A549 (cell line): ENCODE measurements at places on chromosomes 5 and 9.

DNA sequence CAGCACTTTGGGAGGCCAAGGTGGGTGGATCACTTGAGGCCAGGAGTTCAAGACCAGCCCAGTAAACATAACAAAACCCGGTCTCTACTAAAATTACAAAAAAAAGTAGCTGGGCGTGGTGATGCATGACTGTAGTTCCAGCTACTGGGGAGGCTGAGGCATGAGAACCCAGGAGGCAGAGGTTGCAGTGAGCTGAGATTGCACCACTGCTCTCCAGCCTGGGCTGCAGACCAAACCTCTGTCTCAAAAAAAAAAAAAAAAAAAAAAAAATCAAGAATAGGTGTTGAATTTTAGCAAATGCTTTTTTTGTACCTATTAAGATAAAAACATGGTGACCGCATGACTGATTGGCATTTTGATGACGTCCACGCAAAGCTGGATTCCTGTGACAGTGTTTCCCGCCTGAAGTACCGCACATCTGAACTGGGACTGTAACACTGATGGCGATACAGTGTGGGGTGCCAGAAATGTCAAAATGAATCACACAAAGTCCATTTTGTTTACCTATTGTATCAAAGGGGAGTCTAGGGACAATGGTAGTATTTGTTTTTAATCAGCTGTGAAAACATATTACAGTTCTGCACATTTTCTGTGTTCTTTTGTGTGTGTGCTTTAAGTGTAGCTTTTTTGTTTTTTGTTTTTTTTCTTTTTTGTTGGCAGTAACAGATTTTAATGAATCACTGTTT, 23.2 kb upstream of the TBC1D9B start:
- DNase-seq: no peak

- DNase-seq: no peak
These were observed 205.9 kb downstream of the FSTL4 start for GRCh38 chr5:133406208-133406976.

DNA sequence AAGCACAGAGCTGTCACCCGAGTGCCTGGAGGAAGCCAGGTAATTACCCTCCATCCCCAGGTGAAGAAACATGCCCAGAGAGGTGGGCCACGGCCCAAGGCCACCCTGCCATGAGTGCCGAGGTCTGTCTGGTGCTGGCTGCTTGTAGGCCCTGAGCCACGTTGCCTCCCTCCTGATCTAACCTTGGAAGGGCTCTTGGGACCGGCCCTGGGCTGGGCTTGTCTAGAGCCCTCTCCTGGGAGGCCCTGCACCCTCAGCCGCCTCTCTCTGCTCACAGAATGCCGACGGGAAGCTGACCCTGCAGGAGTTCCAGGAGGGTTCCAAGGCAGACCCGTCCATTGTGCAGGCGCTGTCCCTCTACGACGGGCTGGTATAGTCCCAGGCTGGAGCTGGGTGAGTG, 39.4 kb upstream of the HMCN2 start:
- no peak for DNase-seq

- DNase-seq: no peak
These were observed 30.2 kb upstream of the ANXA1 start for GRCh38 chr9:73121375-73121935.

- no peak for DNase-seq
These were observed 1011.5 kb upstream of the NUDT12 start for GRCh38 chr5:104573949-104574709.

- no peak for DNase-seq
These were observed 185.5 kb upstream of the FGF10 start for GRCh38 chr5:44574678-44575077.

DNA sequence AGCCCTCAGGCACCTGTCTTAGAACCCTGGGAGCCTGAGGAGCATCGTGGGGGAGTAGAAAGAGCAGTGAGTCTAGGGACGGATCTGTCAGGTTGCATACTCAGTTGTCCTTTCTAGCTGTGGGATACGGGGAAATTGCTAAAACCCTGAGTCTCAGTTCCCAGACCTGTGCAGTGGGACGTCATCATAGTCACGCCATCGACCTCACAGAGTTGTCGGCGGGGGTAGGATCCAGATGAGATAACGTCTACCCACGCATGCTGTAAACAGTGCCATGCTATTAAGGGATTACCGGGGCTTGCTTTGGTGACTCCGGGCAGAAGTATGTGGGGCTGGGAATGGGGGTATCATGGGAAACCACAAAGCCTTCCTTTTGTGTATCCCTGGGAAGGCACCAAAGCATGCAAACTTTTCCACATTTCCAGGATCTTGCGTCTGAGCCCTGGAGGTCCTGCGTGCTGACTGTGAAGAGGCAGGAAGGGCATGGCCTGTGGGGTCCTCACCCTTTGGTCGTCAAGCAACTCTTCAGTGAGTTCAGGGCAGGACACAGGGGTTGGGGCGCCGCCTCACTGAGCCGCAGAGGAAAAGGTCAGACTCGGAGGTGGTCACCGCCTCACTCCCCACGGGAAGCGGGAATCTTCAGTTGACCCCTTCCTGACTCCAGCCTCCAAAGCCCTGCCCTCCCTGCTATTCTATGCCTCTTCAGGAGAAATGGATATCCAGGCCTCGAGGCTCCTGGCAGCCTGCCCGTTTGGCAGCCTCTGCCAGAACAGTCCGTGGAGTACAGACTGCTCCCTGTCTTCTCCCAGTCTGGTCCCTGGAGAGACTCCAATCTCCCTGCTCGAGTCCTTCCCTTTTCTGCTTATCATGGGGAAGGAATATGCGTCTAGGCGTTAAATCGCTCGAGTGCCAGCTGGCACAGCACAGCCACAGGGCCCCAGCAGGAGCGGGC, 186.8 kb upstream of the KLF9 start:
- DNase-seq: no peak

- DNase-seq: peak; percentile 7
These were observed 183.1 kb downstream of the TRIO start for GRCh38 chr5:14326035-14326903.

GRCh38 chr5:180601591-180602480, 10.5 kb upstream of the SCGB3A1 start:
- no peak for DNase-seq

DNA sequence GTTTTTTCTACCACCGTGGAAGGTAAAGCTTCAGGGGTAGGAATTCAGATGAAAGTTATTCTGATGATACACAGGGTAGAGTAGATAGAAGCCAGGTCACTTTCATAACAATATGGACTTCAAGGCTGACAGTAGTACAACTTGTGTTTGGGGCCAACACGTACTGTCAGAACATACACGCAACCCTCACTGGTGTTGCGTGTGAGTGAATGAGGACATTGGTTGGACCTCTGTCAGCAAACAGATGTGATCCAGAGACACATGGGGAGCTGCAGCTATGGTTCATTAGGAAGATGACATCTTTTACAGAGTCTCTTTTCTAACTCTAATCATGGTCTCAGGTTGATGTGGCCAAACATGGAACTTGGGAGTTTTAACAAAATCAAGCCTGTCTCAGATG, 70.1 kb upstream of the MOCS2 start:
- DNase-seq: no peak

GRCh38 chr5:133059621-133060020, 7.8 kb downstream of the HSPA4 start:
- no peak for DNase-seq

- no peak for DNase-seq
These were observed 119.9 kb downstream of the CEMIP2 start for GRCh38 chr9:71648453-71648852.

GRCh38 chr5:113612060-113612496, 98.6 kb downstream of the YTHDC2 start:
- peak; percentile 41 for DNase-seq

GRCh38 chr9:18606281-18606680, 132.3 kb downstream of the ADAMTSL1 start:
- DNase-seq: no peak

GRCh38 chr5:6423327-6424109, 25.1 kb upstream of the UBE2QL1 start:
- DNase-seq: no peak

DNA sequence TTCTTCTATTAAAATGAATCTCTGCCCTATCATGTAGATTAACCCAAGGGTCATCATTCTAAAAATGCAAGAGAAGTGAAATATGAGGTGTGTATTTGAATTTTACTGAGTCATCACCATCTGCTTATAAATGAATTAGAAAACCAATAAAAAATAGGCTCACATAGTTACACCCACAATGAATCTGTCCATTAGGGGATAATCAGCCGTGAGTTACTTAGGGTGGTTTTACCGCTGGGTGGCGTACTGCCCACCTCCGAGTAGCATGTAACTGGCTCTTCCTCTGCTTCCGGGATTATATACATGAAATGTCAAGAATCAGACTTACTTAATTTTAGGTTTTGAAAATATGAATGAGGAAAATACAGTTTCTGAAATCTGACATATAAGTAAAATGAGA, 332.9 kb upstream of the CCNG1 start:
- peak; percentile 20 for DNase-seq

GRCh38 chr5:176407456-176408251, 8.7 kb downstream of the CLTB start:
- no peak for DNase-seq

DNA sequence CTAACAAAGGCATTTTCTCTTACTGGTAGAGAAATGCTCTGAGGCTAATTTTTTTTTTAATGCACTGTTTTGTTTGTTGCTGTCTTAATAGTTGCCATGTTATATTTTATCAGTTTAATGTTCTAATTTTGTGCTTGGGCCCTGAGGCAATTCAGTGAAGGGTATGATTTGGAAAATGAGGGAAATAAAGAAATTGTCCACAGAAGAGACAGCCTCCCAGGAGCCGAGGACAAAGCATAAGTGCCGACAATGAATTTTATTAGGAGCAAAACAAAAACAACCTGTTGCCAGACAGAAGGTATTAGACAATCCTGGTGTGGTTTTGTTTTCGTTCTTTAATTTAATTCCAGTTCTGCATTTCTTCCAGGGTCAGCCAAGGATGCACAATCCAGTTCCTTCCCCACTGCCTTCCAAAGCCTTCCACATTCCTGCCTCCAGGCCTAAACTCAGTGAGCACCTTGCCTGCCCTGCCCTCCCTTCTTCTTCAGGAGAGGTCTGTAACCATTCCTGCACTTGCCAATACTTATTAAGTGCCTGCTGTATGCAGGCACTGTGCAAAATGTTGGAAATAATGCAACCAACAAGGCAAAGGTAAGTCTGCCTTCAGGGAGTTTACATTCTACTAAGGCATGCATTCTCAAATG, 4.3 kb upstream of the TCOF1 start:
- DNase-seq: no peak

DNA sequence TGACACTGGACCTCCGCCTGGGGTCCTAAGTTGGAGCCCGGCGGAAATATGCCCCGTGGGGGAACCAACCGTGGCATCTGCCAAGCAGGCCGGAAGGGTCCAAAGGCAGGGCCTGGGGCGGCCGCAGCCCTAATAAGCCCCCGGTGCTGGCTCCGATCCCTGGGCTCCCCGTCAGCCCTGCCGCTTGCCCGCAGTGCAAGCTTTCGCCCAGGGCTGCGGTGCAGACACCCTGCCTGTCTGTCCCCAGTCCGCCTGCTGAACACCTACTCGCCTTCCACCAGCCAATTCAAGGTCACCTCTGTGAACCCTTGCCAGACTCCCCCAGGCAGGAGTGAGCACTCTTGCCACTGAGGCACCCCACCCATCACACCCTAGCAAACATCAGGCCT, 502 bp upstream of the PTGR1 start:
- DNase-seq: peak; percentile 32

- DNase-seq: no peak
These were observed 3.6 kb upstream of the DPH7 start for GRCh38 chr9:137582286-137582860.

DNA sequence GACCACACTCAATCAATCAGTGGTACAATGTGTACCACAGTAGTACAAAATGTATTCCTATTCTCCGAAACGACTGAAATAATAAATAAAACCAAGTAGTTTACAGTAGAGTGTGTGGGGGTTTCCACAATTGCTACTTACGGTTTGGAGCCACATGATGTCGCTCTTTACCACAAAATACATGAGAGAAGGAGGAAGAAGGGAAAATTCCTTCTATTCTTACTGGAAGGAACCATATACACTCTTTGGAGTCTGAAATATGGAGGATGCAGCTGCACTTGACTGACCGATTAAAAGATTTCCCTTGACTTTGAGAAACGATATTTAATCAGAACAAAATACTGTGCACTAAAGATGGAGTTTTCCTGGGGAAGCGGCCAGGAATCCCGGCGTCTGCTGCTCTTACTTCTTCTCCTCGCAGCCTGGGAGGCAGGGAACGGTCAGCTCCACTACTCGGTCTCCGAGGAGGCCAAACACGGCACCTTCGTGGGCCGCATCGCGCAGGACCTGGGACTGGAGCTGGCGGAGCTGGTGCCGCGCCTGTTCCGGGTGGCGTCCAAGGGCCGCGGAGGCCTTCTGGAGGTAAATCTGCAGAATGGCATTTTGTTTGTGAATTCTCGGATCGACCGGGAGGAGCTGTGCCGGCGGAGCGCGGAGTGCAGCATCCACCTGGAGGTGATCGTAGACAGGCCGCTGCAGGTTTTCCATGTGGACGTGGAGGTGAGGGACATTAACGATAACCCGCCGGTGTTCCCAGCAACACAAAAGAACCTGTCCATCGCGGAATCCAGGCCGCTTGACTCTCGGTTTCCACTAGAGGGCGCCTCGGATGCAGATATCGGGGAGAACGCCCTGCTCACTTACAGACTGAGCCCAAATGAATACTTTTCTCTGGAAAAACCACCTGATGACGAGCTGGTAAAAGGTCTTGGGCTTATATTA, at the start of gene PCDHA4:
Gene PCDHA4 (plus strand): TSS at position 235 of the 942 bp plus-strand sequence.
- DNase-seq: peak; percentile 24

- DNase-seq: peak; percentile 52
These were observed 524.3 kb downstream of the PSAT1 start for GRCh38 chr9:78821126-78821822.

DNA sequence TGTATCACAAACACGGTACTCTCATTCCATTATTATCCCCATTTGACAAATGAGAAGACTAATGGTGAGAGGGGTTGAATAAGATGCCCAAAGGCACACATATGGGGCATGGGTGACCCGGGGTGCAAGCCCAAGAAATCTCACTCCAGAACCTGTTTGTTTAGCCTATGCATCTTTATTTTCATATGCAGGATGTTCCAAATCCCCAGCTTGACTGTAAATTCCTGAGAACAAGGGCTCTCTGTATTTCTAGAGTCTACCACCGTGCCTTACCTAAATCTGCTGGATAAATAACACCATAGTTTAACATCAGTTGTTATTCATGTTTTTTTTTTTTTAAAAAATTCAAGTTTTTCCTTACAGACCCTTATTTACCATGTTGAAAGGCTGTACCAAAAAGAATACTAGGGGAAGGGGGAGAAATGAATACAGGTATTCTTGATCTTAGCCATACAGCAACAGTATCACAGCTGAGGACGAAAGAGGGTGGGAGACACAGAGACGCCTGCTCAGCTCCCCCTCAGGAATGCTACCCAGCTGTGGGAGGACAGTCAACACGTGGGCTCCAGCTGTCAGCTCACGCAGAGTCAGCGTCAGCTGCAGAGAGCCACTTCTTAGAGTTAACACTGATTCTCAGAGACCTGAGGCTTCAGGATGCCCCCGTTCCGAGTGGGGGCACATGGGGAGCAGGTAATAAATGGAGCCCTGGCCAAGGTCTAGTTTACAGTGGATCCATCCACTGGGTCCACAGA, 86.6 kb downstream of the MED27 start:
- DNase-seq: no peak

DNA sequence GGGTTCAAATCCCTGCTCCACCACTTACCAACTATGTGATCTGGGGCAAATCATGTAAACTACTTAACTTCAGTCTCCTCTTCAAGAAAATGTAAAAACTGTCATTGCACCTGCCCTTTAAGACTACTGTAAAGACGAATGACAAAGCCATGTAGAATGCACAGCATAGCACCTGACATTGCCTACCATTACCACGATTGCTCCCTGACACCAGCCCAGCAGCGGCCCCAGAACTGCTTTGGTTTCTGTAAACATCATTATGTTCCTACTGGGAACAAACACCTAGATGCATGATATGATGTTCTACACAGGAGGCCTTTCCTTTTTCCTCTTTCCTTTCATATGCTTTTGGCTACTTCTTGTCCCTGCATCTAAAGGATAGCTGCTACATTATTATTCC, 23.1 kb upstream of the PLPP6 start:
- DNase-seq: no peak
